Testis (tissue), 5 donors: ENCODE measurements at places on chromosomes 2 and 18.

DNA sequence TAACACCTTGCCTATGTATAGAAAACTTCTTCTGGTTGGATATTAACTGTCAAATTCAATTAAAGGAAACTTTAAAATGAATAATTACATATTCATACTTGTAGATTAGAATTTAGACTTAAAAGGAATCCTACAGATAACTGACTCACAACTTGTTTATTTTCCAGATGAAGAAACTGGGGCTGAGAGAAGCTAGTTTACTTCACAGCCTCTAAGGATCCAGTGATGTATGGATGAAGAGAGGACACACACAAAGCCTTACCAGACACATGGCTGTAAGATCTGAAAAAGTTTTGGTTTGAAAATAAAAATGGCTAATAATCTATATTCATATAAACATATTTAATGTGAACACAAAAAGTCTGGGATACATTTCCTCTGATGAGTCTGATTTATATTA, 72.3 kb downstream of the PRELID3A start:
- no peak for DNase-seq

DNA sequence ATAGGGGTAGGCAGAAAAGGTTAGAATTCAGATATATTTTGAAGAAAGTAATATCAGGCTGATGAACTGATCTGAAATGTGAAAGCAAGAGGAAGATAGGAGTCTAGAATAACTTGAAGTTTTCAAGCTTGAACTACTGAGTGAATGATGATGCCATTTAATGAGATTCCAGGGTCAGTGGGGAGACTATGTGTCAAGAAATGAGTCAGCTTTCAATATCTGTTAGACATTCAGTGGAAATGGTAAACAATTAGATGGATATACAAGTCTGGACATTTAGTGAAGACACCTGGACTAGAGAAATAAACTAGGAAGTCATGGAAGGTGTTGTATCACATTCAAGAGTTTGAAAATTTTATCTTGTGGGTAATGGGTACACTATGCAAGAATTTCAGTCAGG, 326.9 kb downstream of the FSIP2 start:
- no peak for DNase-seq

GRCh38 chr18:29862824-29863223, 1179.7 kb downstream of the DSC3 start:
- DNase-seq, result no peak

DNA sequence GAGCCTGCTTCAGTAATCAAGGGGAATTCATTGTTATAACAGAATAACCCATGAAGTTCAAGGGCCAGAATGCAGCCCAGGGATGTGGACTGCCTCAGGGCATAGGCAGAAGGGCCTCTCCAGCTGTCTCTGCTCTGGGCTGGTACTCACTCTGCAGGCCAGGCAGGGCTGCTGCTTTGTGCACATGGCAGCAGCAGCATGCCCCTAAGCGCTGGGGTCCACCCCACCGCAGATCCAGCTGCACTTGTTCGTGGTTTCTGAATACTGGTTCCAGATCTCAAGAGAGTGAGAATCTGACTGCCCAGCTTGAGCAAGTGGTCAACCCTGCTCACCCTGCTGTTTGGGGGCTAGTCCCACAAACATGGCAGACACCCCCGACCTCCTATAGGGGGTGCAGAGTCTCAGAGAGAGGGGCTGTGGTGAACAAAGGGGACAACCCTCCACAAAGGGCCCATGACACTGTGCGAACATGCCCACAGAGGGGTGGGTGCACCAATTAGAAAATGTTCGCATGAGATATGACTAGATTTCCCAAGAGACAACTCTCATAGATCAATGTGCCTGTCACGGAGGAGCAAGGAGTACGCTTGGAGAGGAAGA, 87.3 kb downstream of the ACTR3 start:
- DNase-seq, result no peak

DNA sequence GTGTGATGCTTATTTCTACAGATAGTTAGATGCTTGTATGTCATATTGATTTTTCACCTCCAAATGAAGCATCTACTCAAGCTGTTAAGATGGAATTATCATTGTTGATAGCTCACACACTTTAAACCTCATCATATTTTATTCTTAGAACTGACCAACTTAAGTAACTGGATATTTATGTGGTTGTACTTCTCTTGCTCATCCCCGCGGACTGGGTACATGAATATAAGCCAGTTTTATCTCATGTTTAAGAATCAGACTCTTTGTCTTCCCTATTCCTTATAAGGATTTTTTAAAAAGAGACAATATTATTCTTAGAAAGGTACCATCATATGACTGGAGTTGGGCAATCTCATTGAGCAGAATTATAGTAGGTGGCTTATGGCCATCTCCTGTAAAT, 358.7 kb downstream of the DSC3 start:
- no peak for DNase-seq

DNA sequence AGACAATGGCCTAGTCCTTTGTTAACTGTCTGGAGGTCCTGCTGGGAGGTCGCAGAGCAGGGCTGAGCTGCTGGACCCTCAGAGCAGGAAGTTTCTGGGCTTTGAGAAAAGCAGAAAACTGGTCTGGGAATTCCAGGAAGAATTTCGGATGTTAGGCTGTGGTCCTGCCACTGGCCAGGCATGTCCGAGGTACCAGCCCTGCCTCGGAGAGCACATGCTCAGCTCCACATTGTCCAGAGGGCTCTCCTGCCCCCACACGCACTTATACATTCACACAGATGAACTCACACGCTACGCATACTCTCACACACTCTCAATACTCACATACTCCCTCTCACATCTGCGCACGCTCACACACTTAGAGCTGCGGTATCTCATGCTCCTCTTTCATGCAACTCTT, 146.1 kb downstream of the NCK2 start:
- no peak for DNase-seq

DNA sequence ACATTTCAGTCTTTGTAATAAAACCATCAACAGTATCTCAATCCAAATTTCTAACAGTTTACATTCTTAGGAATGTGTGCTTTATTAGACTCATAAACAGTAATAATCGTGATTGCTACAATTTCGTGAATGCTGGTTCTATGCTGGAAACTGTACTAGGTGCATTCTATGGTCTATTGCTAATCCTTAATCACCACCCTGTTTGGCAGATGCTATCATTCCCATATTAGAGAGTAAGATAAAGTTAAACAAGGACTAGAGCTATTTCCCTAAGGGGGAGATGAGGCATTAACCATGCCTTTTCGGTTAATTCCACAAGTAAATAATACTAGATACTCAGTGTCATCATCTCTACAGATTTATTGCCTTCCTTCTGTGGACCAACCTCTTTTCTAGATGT, 244.0 kb downstream of the PAX3 start:
- DNase-seq, result no peak
